IPS-NIHi11 (cell line): ENCODE measurements at places on chromosomes 12 and 14.

GRCh38 chr12:78580296-78580695, 284.3 kb upstream of the SYT1 start:
- DNase-seq, result no peak

DNA sequence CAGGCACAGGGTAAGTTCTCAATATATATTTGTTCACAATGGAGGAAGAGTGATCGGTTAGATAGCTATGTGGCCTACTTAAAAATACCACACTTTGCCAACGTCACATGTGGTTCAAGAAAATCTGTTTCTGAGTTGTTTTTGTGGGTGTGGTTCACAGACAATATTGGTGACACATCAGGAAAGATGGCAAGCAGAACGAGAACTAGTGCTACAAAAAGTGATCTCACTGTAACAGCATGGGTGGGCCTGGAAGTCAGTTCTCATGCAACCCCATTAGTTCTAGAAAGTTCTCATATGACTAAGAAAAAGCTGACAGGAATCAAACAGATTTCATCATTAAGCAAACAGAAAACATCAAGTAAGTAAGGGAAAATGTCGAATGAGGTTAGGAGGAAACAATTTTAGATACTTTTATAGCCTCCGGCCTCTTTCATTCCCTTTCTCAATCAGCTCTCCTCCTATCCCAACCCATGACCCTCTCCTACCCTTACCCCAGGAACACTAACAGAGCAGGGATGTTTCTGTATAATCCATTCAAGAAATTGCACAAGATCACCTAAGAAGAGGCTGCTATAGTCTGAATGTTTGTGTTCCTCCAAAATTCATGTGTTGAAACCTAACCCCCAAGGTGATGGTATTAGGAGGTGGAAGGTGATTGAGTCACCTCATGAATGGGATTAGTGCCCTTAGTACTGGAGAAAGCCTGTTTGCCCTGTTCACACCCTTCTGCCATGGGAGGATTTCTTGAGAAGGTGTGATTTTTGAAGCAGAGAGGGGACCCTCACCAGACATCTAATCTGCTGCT, 15.5 kb upstream of the NTN4 start:
- no peak for DNase-seq

- DNase-seq, result no peak
These were observed 84.9 kb upstream of the CLMN start for GRCh38 chr14:95404583-95404982.

- DNase-seq, result peak; percentile 18
These were observed 23.8 kb downstream of the ATP6V1D start for GRCh38 chr14:67335781-67336180.

GRCh38 chr14:68263563-68264259, 444.1 kb downstream of the RAD51B start:
- no peak for DNase-seq

GRCh38 chr12:57025196-57025595, 8.9 kb upstream of the TAC3 start:
- DNase-seq, result no peak

DNA sequence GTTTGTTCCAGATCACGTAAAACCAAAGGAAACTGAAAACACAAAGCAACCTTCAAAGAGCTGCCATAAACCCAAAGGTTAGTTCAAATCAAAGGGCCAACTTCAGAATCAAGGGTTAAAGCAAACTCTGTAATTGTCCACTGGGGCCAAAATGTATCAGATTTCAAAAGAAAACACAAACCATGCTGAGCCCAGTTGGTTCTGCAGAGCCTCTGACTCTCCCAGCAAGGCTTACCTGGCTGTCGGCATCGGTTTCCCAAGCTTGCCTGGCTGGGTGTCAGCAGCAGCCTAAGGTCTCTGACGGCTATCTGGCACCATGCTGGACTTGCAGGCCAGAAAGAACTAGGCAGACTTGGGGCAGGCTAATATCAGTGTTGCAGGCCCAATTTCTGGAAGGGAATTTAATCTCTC, 125.3 kb downstream of the DAD1 start:
- no peak for DNase-seq

- no peak for DNase-seq
These were observed 5.0 kb upstream of the KLC1 start for GRCh38 chr14:103623883-103624482.

- DNase-seq, result no peak
These were observed 7.8 kb upstream of the CLEC2D start for GRCh38 chr12:9661720-9662119.

DNA sequence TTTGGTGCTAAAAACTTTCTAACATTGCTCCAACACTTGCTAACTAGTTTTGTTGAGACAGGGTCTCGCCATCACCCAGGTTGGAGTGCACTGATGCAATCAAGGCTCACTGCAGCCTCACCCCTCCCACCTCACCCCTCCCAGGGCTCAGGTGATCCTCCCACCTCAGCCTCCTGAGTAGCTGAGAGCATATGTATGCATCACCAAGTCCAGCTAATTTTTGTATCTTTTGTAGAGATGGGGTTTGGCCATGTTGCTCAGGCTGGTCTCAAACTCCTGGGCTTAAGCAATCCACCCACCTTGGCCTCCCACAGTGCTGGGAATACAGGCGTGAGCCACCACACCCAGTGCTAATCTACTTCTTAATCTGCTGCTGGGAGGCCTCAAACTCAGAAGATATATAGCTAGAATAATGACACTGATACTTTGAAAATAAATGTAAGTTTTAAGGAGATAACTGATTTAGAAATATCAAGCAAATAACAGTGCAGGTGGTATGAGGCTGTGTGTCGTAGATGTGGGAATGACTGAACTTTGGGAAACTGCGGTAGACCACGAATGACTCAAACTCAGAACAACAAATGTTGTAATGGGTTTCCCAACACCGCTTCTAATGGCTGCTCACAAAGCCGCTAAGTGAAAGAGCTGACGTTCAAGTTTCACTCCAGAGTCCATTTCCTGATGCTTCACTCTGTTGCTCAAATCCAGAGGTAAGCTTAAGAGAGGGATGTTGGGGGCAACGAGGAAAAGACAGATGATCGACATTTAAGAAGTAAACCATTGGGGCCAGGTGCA, 10.0 kb downstream of the TMCC3 start:
- no peak for DNase-seq

DNA sequence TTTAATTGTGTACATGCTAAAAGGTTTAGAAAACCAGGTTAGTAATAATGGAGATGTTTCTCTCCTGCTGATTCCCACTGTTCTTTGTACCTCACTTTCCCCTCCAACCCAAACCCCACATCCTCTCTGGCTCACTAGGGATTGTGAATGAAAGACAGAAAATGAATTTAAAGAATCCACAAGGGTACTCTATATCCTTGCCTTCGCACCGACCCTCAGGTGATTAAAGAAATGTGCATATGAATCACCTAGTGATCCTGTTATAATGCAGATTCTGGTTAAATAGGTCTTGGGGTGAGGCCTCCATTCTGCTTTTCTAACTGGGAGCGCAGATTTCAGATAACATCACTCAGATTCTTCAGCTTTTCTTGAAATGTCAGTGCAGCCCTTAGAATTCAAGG, 84.3 kb upstream of the OTX2 start:
- DNase-seq, result peak; percentile 72

DNA sequence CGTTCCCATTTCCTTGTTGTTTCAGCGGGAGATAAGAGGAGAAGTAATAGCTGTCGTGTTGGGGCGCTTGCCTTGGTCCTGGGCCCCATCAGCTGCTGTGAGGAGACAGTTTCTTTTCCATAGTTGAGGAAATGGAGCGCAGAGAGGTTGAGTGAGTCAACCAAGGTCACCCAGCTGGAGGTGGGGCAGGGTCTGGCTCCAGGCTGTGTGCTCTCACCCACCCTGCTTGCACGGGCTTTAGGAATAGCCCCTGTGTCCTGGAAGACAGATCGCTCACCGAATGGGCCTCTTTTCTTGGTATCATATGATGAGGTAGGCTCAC, 165.7 kb upstream of the RTL1 start:
- no peak for DNase-seq

GRCh38 chr12:1947081-1947480, 28.6 kb upstream of the CACNA2D4 start:
- no peak for DNase-seq

DNA sequence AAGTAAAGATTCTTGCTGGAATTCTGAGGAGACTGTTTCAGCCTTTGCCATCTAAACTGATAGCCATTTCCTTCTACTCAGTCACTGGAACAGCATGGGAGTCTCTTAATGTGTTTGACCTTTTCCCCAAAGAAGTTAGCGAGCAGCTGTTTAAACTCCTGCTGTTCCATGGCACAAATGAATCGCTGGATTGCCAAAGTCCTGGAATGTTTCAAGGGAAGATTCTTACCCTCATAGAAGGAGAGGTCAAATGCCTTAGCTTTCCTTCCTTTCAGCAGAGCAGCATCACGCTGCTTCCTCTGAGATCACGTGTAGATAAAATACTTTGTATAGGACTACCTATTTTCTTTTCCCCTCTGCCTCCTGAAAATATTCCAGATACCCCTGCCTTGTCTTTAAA, 10.5 kb upstream of the NR2C1 start:
- peak; percentile 49 for DNase-seq

DNA sequence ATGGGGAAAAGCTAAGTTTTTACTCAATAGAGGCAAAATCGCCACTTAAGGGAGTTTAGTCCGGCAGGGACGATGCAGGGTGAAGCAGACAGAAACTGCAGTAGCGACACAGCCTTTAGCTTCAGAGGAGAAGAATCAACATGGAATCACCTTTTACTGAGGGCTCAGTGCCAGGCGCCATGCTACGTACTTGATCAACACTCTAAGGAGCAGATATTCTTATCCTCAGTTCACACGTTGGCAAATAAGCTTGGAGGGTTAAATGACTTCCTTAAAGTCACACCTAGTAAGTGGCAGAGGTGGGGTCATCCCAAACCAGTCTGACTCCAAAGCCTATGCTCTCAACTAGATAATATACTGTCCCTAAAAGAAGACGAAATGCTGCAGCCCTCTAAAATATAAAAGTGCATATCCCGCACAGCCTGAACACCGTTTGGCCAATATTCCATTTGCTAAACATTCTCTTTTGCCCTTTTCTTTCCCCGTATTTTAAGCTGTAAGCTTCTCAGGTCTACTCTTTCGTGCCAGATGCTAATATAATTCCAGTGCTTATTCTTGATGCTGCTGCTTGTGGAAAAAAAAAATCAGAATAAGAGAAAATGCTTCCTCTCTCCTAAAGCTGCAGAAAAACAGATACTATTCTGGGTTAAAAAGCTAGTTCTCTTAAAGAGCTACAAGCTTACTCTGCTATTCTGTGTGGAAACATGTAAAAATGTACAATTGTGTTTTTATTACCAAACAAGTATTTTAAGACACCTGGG, 10.9 kb downstream of the CCDC92 start:
- no peak for DNase-seq

- peak; percentile 98 for DNase-seq
These were observed 253.1 kb downstream of the EFCAB11 start for GRCh38 chr14:89701211-89702043.

GRCh38 chr14:84254290-84254689, 1275.7 kb upstream of the FLRT2 start:
- DNase-seq, result peak; percentile 34

- no peak for DNase-seq
These were observed 54.7 kb downstream of the DDX51 start for GRCh38 chr12:132089407-132089910.

- DNase-seq, result peak; percentile 90
These were observed 72.9 kb downstream of the TRAFD1 start for GRCh38 chr12:112198120-112198733.

DNA sequence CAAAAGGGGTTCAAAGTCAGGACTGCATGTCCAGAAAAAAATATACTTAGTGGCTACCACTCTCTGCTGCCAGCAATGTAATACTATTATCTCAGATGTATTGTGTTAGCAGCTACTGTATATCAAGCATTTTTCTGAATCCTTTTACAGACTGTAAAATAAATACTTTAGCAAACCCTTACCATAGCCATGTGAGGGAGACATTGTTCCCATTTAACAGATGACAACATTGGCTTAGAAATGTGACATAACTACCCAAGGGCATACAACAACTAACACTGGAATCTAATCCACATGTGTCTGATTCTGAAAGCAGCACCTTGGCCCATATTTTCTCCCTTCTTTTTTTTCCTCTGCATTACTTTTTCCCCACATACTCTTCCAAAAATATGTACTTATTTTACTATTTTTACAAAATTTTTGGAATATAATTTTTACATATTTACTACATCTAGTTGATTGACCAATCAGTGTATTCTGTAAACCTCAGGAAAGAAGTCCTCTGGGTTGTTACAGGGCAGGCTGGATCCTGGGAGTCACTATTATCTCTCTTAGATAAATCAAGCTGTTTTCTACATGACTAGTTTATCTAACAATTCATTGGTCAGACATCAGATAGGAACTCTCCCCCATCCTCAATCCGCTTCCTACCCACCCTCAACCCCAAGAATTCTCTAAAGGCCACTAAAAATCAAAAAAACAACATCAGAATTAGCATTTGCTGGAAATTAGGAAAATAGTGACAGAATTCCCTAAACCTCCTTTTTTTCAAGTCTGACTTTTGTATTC, 154.1 kb downstream of the BTG1 start:
- no peak for DNase-seq

- DNase-seq, result no peak
These were observed 105.3 kb downstream of the KCNH5 start for GRCh38 chr14:62939970-62940369.

GRCh38 chr14:74932401-74932901, 9.4 kb upstream of the RPS6KL1 start:
- DNase-seq, result no peak

DNA sequence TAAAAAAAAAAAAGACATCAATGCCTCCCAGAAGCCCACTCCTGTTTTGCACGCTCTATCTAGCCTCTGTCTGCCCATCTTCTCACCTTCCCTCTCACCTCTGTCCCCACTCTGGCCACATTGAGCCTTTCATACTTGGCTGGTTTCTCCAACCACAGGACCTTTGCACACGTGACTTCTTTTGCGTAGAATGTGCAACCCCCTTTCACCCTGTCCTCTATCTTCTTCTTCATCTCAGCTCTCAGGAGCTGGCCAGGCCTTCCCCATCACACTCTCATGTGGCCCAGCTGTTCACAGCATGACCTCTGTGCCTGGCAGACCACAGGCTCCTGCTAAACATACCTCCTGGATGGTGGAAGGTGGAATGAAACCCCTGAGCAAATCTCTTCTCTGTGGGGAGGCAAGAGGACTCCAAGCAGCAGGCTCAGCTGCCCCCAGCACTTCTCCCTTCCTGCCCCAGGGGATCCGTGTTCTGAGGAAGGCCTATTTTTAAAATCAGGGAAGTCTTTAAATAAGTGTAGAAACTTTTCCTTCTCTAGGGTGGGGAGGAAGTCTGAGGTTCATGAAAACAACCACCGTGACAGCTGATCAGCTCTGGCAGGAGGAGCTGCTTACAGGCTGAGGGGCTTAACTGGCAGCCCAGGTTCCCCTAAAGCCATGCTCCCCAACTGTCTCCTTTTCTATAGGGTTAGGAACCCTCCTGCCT, 11.6 kb downstream of the HVCN1 start:
- DNase-seq, result no peak

DNA sequence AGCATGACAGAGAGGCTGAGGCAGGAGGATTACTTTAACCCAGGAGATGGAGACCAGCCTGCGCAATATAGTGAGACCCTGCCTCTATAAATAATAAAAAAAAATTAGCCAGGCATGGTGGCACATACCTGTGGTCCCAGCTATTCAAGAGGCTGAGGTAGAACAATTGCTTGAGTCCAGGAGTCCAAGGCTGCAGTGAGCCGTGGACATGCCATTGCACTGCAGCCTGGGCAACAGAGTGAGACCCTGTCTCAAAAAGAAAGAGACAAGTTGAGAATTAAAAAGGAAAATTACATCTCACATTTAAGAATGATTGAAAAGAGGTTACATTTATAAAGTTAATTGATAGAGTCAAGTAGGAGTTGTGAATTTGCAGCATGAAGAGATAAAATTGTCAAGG, 91.4 kb upstream of the TMPO start:
- DNase-seq, result no peak

GRCh38 chr14:64502456-64502855, 1.2 kb downstream of the ZBTB25 start:
- no peak for DNase-seq

GRCh38 chr14:99094901-99095300, 177.1 kb downstream of the BCL11B start:
- DNase-seq, result no peak
